Peyer's patch (tissue), 4 donors: ENCODE measurements at places on chromosomes 12 and 14. TPM values are rescaled to one million over a fixed set of nuclear protein-coding genes. Genes with fewer than 3 reads are reported as not detected.

CCER1 gene
- not detected for total RNA-seq

C12orf50 gene
- total RNA-seq: not detected

EMP1 gene
- 97.5 TPM for total RNA-seq

DNA sequence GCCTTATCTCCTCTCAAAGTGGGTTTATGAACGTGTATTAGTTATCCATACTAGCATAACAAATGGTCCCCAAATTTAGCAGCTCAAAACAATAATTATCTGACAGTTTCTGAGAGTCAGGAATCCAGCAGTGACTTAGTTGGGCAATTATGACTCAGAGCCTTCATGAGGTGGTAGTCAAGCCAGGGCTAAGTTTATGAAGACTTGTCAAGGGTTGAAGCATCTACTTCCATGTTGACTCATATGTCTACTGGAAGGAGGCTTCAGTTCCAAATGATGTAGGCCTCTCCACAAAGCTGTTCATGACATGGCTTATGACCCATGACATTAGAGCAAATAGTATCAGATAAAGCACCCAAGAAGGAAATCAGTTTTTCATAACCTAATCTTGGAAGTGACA lies 73.2 kb downstream of the IPO8 start:
- H3K4me1 ChIP-seq: no peaks in the 10 kb centered on the region
- no peak overlapping the region for H3K4me3 ChIP-seq
- no peaks in the 10 kb centered on the region for H3K36me3 ChIP-seq
- no peak for DNase-seq

DNA sequence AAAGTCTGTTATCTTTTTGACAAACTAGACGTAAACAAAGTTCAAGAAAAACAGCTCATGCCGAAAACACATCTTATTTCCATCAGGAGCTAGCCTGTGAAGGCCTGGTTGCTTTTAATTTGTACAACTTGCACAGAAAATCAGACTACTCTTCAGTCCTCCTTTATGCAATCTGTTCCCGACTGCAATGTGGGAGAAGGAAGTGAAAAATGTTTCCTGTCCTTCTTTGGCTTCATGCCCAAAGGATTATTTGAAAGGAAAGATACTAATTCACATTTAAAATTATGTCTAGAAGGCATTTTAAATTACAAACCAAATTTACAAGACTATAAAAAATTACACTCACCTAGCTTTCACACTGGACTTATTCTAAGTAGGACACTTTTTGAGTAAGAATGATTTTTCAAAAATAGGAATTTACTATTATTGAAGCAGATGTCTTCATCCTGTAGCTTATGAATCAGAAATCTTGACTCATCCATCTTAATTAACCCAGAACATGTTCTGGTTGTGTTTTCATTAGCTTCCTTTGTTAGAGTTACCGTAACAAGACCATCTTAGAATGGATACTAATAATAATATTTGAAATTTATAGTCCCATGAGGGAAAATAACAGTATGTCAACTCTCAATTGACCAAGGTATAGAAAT lies 272.6 kb downstream of the PRKD1 start:
- H3K4me3 ChIP-seq: no peak overlapping the region
- H3K36me3 ChIP-seq: no peaks in the 10 kb centered on the region
- no peak for DNase-seq
- no peaks in the 10 kb centered on the region for H3K27me3 ChIP-seq
- H3K27ac ChIP-seq: no peak overlapping the region

DNA sequence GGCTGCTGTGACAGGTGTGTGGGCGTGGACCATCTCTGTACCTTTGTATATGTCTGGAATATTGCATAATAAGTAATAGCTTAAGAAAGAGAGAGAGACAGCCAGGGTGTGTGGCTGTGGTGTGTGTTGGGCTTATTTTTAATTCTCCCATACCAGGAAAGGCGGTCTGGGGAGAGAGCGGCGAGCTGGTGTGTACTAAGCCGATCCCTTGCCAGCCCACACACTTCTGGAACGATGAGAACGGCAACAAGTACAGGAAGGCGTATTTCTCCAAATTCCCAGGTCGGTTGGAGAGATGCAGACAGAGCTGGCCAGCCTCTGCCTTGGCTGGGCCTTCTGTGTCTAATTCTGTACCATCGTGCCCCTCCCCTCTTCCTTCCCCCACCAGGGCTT lies 63.9 kb downstream of the AACS start:
- no peaks in the 10 kb centered on the region for H3K4me1 ChIP-seq
- H3K36me3 ChIP-seq: no peaks in the 10 kb centered on the region
- H3K27me3 ChIP-seq: no peaks in the 10 kb centered on the region
- H3K4me3 ChIP-seq: no peak overlapping the region
- no peak for DNase-seq

DNA sequence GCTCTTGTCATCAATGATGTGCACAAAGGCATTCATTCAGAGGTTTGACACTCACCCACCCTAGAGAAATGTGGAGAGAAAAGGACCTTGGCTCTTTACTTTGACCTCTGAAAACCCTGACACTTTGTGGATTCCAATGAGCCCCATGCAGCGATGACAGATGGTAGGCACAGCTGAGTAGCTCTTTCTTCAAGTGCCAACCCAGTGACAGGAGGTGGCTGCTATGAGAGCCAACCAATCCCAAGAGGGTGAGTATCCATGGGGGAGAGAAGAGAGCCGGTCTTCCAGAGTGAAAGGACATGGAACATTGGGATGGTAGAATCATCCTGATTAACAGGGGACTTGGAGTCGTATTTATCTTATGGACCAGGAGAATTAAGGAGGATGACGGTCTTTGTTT lies 17.8 kb downstream of the SLC8A3 start:
- no peaks in the 10 kb centered on the region for H3K4me1 ChIP-seq
- no peaks in the 10 kb centered on the region for H3K27me3 ChIP-seq
- no peak overlapping the region for H3K27ac ChIP-seq
- no peaks in the 10 kb centered on the region for H3K36me3 ChIP-seq
- no peak for DNase-seq
- no peak overlapping the region for H3K4me3 ChIP-seq
